H1 (cell line): ENCODE measurements at places on chromosomes 16 and 17. TPM values are rescaled to one million over a fixed set of nuclear protein-coding genes. Genes with fewer than 3 reads are reported as not detected.

The DNAH2 gene
- total RNA-seq, result 0.13 and 0.21 TPM in 2 replicates

The KRTAP2-3 gene
- not detected in 2 replicates for total RNA-seq

GRCh38 chr17:2719861-2720260 lies 8.3 kb upstream of the CLUH start:
- no peak for DNase-seq

The SLC52A1 gene
- 0.61 and 0.63 TPM in 2 replicates for total RNA-seq

DNA sequence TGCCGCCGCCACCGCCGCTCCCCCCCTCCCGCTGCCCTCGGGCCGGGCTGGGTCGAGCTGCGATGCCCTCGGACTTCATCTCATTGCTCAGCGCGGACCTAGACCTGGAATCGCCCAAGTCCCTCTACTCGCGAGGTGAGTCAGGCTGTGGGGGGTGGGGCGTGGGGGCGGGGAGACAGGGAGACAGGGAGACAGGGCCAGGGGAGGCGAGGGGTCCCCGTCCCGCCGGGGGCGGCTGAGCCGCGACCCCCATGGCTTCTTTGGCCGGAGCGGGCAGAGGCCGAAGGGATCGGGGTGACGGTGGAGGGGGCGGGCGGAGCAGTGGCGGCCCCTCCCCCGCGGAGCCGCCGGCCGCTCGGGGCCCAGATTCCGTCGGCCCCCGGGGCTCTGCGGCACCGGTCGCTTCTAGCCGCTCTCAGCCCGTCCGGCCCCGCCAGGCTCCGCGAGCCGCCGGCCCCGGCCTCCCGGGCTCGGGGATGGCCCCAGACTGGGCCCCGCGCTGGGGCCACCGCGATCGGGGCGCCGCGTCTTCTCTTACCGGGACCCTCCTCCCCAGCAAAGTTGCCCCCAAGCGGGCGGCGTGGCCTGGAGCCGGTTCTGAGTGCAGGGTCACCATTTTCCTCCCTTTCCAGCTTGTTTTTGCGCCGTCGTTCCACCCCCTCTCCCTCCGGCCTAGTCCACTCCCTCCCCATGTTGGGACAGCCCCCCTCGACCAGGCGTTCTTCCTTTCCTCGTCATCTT lies 644 bp downstream of the NFAT5 start:
- no peak for DNase-seq

DNA sequence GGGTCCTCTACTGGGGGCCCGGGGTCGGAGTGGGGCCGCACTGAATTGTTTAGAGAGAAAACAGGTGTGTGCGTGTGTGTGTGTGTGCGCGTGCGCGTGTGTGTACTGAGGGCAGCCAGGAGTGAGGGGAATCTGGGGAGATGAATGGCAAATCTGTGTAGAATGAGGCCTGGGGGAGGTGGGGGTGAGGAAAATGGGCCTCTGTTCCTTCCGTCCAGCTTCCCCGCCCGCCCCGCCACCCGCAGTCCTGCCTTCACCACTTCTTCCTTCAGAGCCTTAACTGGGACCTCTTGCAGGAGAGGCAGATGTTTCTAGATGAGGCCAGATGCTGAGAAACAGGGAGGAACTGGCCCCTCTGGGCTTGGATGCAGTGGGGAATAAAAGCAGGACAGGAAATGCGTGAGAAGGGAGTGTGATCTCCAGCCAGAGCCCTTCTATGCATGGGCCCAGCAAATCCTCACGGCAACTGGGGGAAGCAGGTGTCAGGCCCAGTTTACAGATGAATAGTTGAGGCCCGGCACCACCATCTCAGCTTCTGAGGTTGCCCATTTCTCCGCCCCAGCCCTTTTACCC lies 29.7 kb upstream of the NGFR start:
- DNase-seq, result no peak

GRCh38 chr17:17784657-17785267 lies 52.0 kb downstream of the SREBF1 start:
- no peak for DNase-seq

DNA sequence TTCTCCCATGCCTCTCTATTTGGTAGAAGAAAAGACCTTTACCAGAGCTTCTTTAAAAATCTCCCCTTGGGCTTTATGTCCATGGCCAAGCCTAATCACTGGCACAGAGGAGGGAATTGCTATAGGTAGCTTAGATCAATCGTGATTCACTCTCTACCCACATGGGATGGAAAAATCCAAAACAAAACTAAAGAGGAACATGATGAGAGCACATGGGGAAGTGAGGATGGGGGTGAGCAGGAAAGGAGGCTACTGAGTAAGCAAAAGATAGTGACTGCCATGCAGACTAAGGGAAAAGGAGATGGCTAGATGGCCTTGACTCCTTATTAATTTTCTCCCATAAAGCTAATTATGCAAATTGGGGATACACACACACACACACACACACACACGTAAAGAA lies 201.2 kb downstream of the HS3ST3A1 start:
- no peak for DNase-seq

GRCh38 chr17:80769936-80770625 lies 221.6 kb upstream of the CHMP6 start:
- no peak for DNase-seq

GRCh38 chr16:66658143-66658859 lies 38.2 kb downstream of the CMTM4 start:
- DNase-seq, result no peak

GRCh38 chr17:42537826-42538451 lies 1.9 kb downstream of the NAGLU start:
- DNase-seq, result no peak

The CHP2 gene
- 1.6 and 1.7 TPM in 2 replicates for total RNA-seq

The SGCA gene
- total RNA-seq, result not detected in 2 replicates

The CDK5RAP3 gene
- total RNA-seq, result 88.2 and 97.6 TPM in 2 replicates

The SPSB3 gene
- 22.5 and 25.3 TPM in 2 replicates for total RNA-seq

The FBXO39 gene
- total RNA-seq, result 0.22 TPM in 1 of 2 replicates, not detected in the other

- no peak for DNase-seq
Observed at GRCh38 chr17:15342460-15342859, 1.1 kb upstream of the TEKT3 start.

DNA sequence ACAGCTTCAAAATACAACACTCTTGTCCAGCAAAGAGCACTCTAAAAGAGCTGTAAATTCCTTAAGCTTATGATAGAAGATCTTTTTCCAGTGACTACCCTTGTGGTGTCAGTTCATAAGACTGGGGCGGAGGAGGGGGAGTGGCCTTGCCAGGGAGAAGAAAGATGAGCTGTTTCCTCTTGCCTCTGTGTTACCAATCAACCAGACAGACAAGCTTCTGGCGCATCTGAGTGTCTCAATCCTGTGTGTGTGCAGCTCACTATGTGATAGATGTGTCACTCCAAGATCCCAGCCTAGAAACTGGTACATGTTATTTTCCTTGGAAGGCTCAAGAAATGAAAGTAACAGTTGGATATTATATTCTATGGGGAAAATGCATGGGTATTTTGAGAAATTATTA lies 167.4 kb upstream of the CACNG3 start:
- no peak for DNase-seq

The DNAAF8 gene
- total RNA-seq, result 0.17 TPM in 1 of 2 replicates, not detected in the other

DNA sequence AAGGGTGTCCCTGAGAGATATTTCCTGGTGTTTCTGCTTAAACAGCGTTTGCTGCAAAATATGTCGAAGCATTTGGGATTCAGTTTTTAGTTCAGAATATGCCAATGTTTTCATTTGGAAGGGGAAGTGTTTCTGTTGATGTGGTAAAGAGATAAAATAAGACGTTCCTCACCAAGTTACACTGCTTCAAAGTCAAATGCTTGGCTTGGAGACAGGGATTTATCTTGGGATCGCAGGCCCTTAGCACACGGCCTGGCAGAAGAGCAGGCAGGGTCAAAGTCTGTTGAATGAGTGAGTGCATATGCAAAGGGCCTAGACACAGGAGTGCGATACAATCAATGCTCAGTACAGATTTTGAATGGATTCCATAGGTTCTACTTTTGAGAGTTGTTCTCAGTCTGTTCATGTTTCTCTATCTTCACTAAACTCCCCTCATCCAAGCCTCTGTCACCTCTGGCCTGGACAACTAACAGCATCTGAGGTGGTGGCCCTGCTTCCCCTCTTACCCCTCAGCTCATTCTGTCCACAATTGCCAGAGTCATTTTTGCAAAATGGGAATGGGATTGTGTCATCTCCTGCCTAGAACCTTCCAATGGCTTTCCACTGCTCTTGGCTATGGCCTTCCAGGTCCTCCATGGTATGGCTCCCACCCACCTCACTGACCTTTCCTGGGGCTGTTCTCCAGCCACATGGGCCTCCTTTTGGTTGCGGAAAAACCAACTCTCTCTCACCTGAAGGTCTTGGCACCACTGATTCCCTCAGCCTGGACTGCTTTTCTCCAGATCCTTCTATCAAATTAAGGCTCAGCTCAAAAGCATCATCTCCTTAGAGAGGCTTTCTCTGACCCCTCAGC lies 3.2 kb downstream of the DEXI start:
- DNase-seq, result no peak

GRCh38 chr17:72177738-72178137 lies 56.9 kb downstream of the SOX9 start:
- no peak for DNase-seq

The ARHGDIG gene
- total RNA-seq, result 1.2 and 2.8 TPM in 2 replicates

The KRT32 gene
- not detected in 2 replicates for total RNA-seq

GRCh38 chr17:1174263-1174880 lies 5.4 kb downstream of the ABR start:
- DNase-seq, result no peak

GRCh38 chr16:72812672-72813071 lies 235.3 kb downstream of the ZFHX3 start:
- no peak for DNase-seq
